Iris pigment epithelial cell (primary cell): ENCODE measurements at places on chromosomes 12 and 14.

GRCh38 chr12:50192908-50193307 lies 25.7 kb upstream of the CERS5 start:
- DNase-seq, result peak; percentile 84

- peak; percentile 36 for DNase-seq
These were observed 15.4 kb upstream of the TMEM120B start for GRCh38 chr12:121697093-121697698.

- DNase-seq, result no peak
These were observed 5.5 kb downstream of the DDIT3 start for GRCh38 chr12:57514720-57515407.

DNA sequence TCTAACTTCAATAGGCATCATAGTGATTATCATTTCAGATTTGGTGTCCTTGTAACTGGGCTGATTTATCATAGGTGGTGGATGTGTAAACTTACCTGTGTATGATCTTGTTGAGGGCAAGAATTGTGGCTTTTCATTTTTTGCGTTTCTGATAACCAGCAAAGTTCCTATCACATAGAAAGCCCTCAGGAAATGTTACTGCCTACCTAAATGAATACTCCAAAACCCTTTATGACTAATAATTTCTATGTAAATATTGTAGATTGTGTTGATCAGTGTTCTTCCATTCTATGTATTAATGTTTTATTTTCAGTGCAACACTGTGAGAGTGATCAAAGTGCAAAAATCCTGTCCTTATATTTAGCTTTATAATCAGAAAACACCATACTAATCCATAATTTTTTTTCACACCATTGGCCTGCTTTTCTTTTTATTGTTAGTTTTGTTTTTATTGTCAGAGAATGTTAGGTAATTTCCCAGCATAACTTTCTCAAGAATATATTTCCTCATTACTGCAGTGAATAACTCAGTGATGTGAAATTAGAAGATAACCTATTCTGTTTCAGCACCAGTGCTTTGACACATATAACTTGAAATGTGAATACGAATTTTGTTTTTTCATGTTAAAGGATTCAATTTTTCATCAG lies 94.1 kb downstream of the GPHN start:
- no peak for DNase-seq

DNA sequence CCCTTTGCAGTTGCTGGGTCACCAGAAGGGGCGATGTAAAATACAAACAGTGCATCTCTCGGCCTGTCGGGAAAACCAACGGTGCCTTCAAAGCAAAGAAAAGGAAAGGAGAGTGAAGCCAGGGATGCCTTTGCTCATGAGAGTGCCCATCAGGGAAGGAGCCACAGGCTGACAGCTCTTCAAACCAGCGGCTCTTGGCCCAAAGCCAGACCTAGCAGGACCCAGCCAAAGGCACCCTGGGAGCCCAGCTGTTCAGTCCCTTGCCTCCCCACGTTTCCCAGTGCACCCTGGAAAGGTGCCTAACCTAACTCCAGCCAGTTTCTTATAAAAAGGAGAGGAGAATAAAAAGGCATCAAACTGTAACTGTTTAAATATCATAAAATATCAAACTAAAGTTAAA lies 29.2 kb downstream of the PRMT8 start:
- DNase-seq, result no peak

- DNase-seq, result no peak
These were observed 210.7 kb upstream of the ATP2B1 start for GRCh38 chr12:89919241-89919906.

DNA sequence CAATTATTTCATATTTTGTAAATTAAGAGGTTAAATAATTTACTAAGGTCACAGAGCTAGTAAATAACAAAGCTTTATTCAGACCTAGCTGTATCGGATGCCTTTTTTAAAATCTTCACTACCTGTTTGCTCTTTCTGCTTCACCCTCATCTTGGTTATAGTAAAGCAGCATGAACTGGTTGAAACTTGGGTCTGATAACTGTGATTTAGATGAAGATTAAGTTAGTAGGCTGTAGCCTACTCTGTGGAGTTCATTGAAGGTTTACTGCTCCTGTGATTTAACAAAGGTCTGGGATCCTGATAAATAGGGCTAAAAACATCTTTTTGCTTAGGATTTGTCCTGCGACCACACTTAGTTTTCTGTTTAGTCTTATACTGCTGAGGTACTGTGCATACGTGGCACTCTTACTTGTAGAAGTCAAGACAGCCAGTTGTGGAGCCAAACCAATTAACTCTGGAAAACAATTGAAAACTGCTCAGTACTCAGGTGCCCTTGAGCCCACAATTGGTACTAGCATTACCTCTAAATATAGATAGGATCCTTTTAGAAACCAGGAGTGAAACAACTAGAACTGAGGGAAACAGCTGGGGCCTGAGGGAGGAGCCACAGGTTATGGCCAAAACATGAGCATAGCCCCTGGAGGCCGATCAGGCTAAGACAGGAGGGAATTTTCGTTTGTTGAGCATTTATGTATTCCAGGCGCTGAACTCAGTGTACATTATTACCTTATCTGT lies 2.3 kb downstream of the SPATS2 start:
- peak; percentile 64 for DNase-seq

GRCh38 chr12:19548834-19549233 lies 109.5 kb downstream of the AEBP2 start:
- no peak for DNase-seq

DNA sequence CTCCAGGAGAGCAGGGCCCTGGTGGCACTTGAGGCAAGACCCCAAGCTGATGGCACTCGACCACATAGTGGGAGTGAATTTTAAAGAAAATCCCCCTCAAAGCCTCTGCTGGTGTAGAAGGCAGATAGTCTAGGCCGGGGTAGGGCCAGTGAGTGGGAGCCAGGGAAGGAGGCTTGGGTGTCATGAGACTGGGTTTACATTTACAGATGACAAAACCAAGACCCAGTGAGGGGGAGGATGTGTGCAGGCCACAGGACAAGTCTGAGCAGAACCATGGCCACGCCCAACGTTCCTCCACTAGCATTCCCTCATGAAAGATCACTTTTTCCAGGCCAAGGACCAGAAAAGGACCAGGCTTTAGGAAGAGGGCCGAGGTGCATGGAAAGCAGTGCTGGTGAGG lies 42.0 kb downstream of the EVL start:
- DNase-seq, result no peak

- DNase-seq, result peak; percentile 59
These were observed 679 bp downstream of the ARF6 start for GRCh38 chr14:49893309-49894213.

DNA sequence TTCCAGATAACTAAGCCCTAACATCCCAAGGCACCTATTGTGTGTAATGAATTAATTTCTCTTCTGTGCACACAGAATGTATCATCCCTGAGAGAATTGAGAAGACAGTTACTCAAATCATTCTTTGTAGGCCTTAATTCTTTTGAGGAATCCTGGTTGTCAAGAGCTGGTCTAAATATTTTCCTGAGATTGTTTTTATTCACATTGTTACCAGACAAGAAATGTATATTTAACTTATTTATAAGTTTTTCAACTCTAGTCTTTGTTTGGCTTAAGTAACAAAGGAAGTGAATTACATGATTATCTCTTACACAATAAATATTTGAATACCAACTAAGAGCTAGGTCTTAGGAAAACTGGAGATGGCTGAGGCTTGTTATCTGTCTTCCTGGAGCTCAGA lies 169.4 kb downstream of the DACT1 start:
- peak; percentile 35 for DNase-seq

DNA sequence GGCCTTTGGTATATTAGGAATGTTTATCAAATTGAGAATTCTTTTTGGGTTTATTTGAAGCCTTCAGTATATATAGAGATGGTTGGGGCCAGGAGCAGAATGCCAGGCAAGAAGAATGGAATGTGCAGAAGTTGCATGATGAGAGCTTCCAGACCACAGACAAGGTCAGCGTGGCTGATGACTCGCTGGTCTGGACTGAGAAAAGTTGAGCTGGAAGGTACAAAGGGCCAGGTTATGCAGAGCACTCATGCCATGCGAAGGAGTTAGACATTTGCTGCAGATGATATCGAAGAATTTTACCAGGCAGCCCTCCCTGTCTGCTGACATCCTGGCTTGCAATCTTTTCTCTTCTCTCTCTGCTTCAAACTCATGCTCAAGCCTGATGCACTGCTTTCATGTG lies 196.2 kb upstream of the ARHGAP5 start:
- DNase-seq, result peak; percentile 98

- no peak for DNase-seq
These were observed 2.9 kb downstream of the RND1 start for GRCh38 chr12:48862760-48863159.

GRCh38 chr14:20711685-20712084 lies 23.1 kb downstream of the ANG start:
- no peak for DNase-seq

- DNase-seq, result peak; percentile 51
These were observed 31.9 kb downstream of the GUCY2C start for GRCh38 chr12:14664434-14665023.

DNA sequence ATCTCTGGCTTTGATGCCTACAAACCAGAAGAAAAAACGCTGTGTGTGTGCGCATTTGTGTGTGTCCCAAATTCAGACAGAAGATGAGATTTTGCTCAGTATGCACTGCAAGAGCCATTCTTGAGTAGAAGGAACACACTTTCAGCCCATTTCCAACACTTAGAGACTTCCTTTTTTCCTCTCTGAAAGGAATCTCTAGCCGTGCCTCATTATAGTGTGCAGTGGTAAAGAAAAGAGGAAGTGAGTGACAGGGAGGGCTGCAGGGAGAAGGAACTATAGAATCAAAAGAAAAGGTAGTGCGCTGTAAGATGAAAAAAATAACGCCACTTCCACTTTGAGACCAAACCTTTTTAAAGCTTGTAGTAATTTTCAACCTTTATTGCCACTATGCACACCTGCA lies 1400.9 kb upstream of the FLRT2 start:
- DNase-seq, result no peak

- no peak for DNase-seq
These were observed 1179.7 kb downstream of the VRK1 start for GRCh38 chr14:97976861-97977260.

GRCh38 chr14:78835909-78836308 lies 665.7 kb downstream of the NRXN3 start:
- DNase-seq, result no peak

GRCh38 chr12:74537126-74537706 lies 419 bp upstream of the ATXN7L3B start:
- DNase-seq, result peak; percentile 56

GRCh38 chr12:68199127-68199526 lies 26.5 kb downstream of the IL26 start:
- no peak for DNase-seq

- DNase-seq, result no peak
These were observed 279.4 kb downstream of the TMTC2 start for GRCh38 chr12:82966001-82966559.

GRCh38 chr12:49706351-49707127 lies 666 bp downstream of the FMNL3 start:
- peak; percentile 67 for DNase-seq

- DNase-seq, result peak; percentile 47
These were observed 11.3 kb downstream of the KIF26A start for GRCh38 chr14:104149617-104150135.

DNA sequence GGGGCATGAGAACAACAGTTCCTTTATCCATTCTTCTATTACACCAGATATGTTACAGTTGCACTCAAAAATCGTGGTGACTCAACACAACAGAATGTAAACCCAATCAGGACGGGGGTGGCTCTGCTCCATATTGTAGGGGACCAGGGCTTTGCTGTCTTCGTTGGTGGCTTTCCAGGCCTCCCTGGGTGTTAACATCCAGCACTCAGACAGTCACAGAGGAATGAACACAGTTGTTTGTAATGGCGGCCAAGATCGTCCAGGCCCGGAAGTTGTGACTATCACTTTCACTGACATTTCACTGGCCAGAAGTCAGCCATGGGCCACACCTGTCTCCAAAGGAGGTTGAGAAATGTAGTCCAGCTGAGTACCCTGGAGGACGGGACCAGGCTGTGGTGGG lies 204.1 kb downstream of the CACNA1C start:
- DNase-seq, result peak; percentile 67

- DNase-seq, result peak; percentile 36
These were observed 87.2 kb upstream of the PTPRB start for GRCh38 chr12:70724444-70724843.

GRCh38 chr12:126907900-126908764 lies 1358.8 kb upstream of the TMEM132C start:
- DNase-seq, result no peak

DNA sequence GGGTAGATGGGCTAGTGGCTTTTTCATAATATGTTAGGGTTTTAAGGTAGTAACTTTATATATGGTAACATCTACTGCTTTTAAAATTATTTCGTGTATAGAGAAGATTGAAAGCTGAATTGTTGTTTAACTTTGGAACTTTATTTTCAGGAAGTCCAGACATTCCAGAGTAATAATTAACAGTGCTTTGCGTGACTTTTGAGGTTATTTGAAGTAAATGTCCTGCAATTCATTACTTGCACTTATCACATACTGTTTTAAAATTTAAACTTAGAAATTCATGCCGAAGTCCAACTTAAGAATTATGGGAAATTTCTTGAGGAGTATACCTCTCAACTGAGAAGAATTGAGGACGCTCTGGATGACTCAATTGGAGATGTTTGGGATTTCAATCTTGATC lies 3.3 kb downstream of the WASHC4 start:
- no peak for DNase-seq
